ENCODE measurements at places on chromosomes 12 and 14.

- no peak for DNase-seq
Measured at GRCh38 chr14:68820536-68820935, 27.7 kb upstream of the ZFP36L1 start.

DNA sequence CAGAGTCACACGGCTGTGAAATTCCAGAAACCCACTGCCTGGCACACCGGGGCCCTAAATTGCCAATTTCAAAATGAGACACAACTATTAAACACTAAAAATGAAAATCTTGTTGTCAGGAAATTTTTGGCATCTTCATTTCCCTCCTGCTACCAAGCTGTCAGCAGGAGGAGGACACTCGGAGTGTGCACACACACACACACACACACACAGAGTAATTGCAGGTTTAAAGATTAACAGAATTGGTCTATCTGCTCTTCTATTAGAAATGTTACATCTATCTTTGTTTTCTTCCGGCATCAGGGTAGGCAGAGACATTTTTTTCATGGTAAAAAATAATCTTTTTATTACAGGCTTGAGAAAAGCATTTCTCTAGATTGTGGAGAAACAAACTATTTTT lies 314.2 kb downstream of the EGLN3 start:
- DNase-seq, result no peak

GRCh38 chr12:94558612-94559011 lies 91.7 kb downstream of the TMCC3 start:
- DNase-seq, result no peak

DNA sequence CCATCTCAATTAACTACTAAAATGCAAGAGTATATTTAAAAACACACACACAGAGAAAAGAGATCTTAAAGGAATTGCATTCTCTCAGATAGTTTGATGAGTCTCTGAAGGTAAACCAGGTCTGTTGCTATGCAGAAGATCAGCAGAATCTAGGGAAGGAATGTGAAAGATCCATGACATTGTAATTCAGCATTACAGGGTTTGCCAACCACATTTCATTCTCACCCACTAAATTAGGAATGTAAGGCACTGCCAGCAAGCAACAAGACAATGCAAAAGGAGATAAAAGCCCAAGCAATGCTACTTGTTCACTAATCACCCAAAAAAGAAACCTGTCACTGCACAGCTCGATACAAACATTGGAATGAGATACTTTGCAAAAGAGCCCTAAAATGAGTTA lies 106.3 kb downstream of the LRIG3 start:
- DNase-seq, result no peak

DNA sequence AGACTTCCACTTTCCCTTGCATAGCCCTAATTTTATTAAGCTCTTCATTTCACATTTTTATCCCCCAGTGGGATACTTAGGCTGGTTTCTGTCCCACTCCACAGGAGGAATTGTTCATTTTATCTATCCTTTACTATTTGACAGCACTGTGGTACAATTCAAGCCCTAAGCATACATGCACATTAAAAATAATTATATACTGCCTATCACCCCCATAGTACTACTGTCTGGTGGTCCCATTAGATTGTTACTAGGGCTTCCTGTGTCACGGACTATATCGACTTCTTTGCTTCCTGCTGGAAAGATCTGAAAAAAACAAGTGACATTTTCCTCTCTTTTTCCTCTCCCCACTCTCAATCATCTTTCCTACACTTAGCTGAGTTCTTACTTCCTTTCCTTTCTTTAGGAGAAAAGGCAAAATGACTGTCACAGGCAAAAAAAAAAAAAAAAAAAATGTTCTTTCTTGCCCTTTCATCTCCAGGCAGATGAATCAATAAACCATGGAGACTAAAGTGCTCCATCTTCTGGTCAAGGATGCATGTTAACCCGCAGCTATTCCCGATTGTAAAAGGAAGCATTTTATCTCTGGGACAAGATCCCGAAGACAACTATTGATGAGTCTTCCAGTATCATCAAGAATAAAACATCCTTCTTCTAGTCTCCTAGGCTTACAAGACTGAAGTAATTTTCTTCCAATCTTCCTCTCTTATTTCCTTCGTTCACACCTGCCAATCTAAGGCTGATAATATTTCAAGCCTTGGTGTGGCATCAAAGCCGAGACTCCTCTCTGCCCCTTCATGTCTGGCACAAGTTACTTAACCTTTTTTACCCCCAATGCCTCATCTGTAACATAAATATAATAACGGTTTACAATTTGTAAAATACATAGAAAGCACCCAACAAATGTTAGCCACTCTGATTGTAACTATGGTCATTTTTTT lies 94.4 kb upstream of the PLEKHG7 start:
- DNase-seq, result no peak

- no peak for DNase-seq
Measured at GRCh38 chr12:66188584-66189485, at the start of gene IRAK3. Gene IRAK3, plus strand, starts transcription at chr12:66189214. Its CDS starts 86 bp downstream, at chr12:66189300.

- DNase-seq, result no peak
Measured at GRCh38 chr12:100445081-100445481, 28.6 kb upstream of the NR1H4 start.

GRCh38 chr12:92108651-92109050 lies 37.0 kb downstream of the BTG1 start:
- peak; percentile 60 for DNase-seq

GRCh38 chr14:72830786-72831594 lies 62.9 kb downstream of the DPF3 start:
- DNase-seq, result no peak

- peak; percentile 76 for DNase-seq
Measured at GRCh38 chr12:104710940-104711689, 247.0 kb downstream of the SLC41A2 start.

- no peak for DNase-seq
Measured at GRCh38 chr14:101726295-101726953, 35.1 kb upstream of the PPP2R5C start.

GRCh38 chr12:82019533-82019932 lies 260.4 kb upstream of the PPFIA2 start:
- DNase-seq, result no peak

DNA sequence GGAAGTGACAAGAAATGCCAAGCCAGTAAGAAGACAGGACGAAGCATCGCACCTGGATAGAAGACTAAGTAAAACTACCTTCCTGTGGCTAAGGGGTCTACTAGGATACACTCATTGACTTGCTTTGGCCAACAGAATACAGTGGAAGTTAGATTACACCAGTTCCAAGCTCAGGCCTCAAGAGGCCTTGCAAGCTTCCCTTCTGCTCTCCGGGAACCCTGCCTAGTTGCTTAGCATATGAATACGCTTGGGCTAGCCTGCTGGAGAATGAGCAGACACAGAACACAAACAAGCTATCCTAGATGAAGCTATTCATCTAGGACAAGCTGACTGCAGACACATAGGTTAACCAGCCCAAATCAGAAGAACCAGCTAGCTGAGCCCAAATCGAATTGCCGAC lies 97.0 kb downstream of the DPF3 start:
- no peak for DNase-seq
